Cardiac septum (tissue), 1 donor: ENCODE measurements at places on chromosomes 13 and 19.

DNA sequence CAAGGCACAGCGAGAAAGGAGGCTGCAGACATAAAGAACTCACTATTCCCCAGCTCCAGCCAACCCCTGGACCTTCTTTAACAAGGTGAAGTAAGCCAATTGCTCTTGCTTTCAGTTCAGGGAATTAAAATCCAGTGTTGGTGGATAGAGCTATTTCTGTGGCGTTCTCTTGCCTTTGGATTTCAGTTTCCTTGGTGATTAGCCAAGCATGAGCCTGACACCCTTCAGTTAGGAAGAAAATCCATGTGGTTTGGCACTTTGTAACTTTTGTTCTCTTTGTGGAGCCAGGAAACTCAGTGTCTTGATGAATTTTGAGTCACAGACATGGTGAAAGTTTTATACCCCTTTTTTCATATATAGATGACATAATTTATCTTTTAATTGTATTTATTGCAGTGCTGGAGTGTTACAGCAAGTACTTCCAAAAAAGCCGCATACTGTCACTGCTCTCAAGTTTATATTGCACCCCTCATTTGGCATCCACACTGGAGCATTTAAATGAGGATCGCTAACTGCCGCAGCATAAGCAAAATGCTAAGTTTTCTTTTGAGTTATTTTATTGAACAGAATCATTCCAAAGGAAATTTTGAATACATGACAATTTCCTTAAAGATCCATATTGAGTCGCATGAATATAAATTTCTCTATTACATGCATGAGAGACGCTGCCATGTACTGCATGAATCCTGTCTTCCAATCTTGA lies 406.8 kb downstream of the MYO16 start:
- no peak for DNase-seq

DNA sequence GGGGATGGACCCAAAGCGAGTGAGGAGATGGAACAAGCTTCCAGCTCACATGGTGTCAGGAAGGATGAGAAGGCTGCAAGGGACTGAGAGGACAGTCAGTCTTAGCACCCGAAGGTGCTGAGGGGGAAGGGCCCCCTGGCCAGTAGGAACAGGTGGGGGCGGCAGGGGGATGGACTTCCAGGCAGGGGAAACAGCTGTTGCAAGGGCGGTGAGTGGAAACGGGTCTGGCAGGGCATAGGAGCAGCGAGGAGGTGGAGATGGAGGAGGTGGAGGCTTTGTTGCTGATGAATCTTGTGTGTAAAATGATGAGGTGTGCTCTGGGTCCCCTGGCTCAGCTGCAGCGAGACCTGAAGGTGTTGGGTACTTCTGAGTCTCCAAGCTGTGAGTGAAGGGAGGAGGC lies 1.2 kb downstream of the MAP1S start:
- DNase-seq, result no peak

- DNase-seq, result no peak
Measured at GRCh38 chr13:40070357-40070756, 414.9 kb downstream of the COG6 start.

- no peak for DNase-seq
Measured at GRCh38 chr13:25732111-25732865, 319.5 kb downstream of the SHISA2 start.

DNA sequence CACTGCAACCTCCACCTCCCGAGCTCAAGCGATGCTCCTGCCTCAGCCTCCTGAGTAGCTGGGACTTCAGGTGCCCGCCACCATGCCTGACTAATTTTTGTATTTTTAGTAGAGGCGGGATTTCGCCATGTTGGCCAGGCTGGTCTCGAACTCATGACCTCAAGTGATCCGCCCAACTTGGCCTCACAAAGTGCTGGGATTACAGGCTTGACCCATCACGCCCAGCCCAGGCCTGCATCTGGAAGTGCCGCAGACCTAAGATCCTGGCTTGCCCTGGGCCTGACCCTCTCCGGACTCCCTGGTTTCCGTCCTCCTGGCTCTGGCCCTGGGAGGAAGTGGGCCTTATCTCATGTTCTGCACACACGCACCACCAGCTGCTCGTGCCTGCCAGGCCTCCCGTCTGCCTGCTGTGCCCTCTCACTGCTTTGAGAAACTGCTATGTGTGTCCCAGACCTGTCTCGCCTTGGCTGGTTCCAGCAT lies 4.7 kb upstream of the PTGIR start:
- no peak for DNase-seq

GRCh38 chr13:60026286-60026685 lies 137.4 kb downstream of the DIAPH3 start:
- DNase-seq, result no peak

DNA sequence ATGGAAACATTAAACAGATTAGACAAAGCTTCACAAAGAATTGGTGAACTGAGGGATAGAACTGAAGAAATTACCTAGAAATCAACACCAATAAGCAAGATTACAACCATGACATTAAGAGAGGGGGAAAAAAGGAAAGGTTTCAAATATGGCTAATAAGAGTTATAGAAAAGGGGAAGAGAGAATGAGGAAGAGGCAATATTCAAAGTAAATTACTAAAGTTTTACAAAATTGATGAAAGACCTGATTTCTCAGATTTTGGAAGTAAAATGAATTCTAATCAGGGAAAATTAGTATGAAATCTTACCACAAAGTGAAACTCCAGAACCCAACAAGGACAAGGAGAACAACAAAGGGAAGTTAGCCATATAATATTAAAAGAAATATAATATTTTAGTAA lies 187.4 kb downstream of the NBEA start:
- DNase-seq, result no peak

DNA sequence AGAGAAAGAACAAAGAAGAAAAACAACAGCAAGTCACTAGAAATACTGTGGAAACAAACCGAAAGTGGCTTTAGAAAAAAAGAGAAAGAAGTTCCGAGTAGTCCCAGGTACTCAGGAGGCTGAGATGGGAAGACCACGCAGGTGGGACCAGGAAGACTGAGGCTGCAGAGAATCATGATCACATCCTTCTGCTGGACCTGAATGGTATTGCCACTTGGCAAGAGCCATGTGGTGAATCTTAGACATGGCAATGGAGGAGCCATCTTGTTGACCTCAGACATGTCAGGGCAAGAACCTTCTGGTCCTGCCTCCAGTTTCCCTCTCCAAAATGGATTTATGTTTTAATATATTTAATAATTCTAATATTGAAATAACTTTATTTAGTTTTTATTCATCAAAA lies 37.4 kb upstream of the ZNF724 start:
- DNase-seq, result no peak

DNA sequence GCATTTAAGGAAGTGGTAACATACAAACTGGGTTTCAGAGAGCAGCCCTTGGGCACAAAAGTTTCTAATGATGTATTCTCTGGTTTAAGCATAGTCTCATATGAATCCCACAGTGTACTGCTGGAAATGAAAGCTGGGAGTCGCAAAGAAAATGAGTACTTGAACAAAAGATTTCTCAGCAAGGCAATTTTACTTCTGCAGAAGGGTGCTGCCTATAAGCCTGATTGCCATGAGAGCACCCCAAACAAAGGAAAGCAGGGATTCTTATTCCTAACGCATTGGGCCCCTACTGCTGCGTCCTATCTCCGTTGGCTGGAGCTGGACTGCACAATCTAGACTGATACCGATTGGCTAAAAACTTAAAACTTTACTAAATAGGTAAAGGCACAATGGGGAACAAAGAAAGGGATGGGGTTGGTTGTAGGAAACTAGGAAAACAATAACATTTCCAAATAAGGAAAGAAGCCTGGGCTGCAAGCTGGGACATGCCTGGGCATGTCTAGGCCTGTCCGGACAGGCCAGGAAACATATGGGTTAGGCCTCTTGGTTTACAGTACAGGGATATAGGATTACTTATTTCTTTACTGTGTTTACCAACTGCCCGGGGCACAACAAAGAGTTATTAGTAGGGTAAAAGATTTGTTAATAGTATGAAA lies 27.4 kb upstream of the VN1R4 start:
- no peak for DNase-seq

DNA sequence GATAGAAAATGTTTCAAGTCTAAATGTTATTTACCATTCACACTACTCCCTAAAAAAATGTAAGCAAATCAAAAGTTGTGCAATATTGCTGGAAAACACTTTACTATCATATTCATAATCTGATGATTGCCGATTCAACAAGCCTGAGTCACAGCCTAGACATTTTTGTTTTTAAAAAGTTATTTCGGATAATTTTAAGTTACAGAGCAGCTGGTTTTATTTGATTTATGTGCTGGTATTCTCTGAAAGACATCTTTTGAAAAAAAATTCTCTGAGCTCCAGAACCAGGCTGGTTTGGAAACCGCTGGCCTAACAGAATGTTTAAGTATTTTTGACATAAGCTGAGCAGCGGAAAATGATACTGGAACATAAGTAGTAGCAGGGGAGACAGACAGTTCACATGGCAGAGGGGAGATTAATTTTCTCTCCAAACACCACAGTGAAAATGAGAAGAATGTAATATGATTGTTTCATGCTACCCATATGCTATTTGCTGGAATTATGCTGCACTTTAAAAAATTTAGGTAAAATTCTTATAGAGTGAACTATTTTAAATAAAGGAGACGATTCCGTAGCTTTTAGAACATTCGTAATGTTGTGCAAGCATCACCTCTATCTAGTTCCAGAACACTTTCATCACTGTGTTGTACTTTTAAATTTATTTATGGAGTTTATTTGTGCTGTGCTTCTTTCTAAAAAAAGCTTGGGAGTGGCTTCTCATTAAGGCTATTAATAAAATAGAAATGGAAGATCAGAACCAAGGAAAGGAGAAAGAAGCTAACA lies 36.1 kb downstream of the TBC1D4 start:
- no peak for DNase-seq

GRCh38 chr19:50000038-50000840 lies 24.9 kb downstream of the VRK3 start:
- DNase-seq, result no peak

DNA sequence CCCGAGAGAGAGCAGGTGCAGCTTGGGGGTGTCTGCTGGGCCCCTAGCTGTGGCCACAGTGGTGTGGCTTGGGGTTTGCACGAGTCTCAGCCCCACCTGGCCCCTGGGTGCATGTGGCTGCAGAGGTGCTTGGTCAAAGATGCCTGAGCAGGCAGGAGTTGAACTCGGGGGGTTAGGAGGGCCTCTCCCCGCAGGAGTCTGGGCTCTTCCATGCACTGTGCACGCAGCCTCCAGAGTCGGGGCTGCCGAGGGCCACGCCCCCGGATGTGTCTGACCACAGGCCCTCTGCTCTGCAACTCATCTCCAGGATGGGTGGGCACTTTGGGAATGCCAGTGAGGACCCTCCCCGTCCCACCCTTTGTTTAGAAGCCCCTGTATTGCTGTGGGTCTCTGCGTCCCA lies 91.5 kb upstream of the MCF2L start:
- peak; percentile 63 for DNase-seq

DNA sequence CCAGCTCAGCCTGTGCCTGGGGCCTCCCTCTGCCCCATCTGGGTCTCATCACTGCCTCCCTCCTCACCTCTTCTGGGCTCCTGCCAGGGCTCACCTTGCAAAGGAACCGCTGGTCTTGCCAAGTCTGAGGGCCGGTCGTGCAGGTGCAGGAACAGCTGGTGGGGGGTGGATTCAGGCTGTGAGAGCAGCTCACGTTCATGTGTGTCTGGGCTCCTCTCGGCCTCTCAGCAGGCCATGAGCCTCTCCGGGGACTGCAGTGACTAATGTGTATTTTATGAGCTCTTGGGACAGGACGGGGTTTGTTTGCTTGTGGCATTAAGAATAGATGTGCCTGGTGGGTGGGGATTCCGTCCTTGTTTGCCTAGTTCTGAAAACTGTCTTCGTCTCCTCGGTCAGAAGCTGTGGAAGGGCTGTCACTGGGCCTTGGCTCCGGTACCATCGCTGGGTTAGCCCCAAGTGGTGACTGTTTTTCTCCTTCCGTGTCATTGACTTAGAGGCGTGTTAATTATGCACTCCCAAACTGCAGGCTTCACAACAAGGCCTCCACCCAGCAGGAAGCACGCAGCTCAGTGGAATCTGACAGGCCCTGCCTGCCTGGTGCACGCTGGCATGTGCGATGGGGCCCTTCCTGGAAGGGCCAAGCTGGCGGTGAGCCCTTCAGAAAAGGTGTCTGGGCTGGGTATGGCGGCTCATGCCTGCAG lies 77.6 kb downstream of the KDM4B start:
- DNase-seq, result no peak

GRCh38 chr19:35207391-35207871 lies 21.1 kb downstream of the FAM187B start:
- DNase-seq, result no peak

GRCh38 chr13:28485996-28486543 lies 8.9 kb downstream of the FLT1 start:
- no peak for DNase-seq

DNA sequence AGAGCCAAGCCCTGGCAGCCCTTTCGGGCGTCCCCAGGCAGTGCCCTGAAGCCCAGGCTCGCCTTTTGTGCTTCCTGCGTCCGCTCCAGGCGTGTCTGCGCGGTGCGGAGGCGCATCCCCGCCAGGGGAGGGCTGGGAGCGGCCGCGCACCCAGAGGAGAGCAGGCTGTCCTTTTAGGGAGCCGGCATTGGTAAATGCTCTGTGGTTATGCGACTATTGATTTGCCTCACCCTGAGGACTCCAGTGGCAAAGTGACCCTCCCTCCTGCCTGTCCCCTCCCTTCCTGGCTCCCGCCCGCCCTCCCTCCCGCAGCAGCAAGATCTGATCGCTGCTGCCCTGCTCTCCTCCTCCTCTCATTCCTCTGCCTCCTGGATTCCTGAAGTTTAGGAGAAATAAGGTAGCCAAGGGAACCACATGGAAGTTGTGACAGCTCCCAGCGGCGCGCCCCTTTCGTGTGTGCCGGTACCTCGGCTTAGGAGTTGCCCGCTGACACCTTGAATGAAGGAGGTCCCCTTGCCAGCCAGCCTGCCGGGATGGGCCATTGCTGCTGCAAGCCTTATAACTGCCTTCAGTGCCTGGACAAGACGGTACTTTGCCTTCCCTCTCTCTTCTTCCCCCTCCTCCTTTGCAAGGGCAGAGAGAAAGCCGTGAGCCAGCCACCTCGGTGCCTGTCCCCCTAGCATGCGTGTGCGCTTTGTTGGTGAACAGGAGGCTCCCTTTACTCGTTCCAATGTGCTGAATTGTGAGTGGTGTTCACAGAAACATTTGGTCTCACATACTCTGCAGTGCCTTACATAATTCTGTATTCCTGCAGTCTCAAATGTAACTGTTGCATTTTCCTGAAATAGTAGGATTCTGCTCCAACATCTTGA lies 166.9 kb downstream of the SLC7A1 start:
- DNase-seq, result no peak

GRCh38 chr13:76925115-76925514 lies 23.2 kb upstream of the ACOD1 start:
- no peak for DNase-seq

DNA sequence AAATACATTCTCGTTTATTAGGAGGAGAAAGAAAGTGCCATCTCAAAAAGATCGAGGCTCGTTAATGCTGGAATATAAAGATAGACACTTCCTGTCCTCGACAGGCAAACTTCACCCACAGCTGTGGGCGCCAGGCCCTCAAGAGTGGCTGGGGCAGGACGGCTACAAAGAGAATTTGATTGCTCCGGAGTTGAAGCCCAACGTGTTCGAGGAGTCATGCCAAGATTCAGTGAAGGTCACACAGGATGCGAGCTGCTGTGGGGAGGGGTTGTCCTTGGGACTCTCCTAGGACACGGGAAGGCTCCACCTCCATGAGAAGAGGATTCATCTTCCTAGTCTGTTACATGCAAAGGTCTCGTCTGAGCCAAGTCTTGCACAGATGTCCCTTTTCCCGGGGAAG lies 16.3 kb upstream of the PTPRS start:
- no peak for DNase-seq

- no peak for DNase-seq
Measured at GRCh38 chr13:72316716-72317115, 410.7 kb downstream of the MZT1 start.

GRCh38 chr13:44380404-44381165 lies 7.0 kb downstream of the SERP2 start:
- DNase-seq, result no peak

GRCh38 chr19:18280247-18281081 lies 958 bp downstream of the JUND start:
- peak; percentile 91 for DNase-seq

GRCh38 chr13:99601535-99601934 lies 100.3 kb downstream of the TM9SF2 start:
- DNase-seq, result no peak
